Effector memory CD4-positive, alpha-beta T cell (primary cell): ENCODE measurements at places on chromosomes 2 and 18.

DNA sequence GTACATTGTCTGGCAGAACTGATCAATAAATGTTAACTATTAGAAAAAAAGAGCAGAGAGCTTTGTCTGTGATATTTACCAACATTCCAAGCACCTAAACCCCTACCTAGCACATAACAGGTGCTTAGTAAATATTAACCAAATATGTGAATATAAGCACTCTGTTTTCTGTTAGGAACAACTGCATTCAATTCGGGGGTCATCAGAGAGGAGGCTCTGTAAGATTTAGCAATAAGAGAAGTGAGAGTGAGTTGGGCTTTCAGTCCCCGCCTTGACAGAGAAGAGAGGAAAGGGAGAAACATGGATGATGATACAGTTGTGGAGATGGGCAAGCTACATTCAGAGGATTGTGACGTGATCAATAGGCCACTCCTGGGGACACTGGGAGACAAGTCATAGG is 47.7 kb downstream of the MYOM1 start:
- no peak overlapping the region for H3K27ac ChIP-seq
- H3K4me1 ChIP-seq: no peaks in the 10 kb centered on the region
- DNase-seq: no peak
- H3K4me3 ChIP-seq: no peak overlapping the region

GRCh38 chr2:81550277-81550676 is 1245.7 kb upstream of the LRRTM1 start:
- no peak for DNase-seq
- H3K4me1 ChIP-seq: no peaks in the 10 kb centered on the region
- H3K27me3 ChIP-seq: no peaks in the 10 kb centered on the region
- no peaks in the 10 kb centered on the region for H3K36me3 ChIP-seq
- no peak overlapping the region for H3K4me3 ChIP-seq
- H3K27ac ChIP-seq: no peak overlapping the region

GRCh38 chr2:96895746-96896651 is 26.1 kb upstream of the SEMA4C start:
- H3K36me3 ChIP-seq: no peaks in the 10 kb centered on the region
- H3K4me1 ChIP-seq: peaks cover 34% of the 10 kb centered on the region
- no peaks in the 10 kb centered on the region for H3K27me3 ChIP-seq
- H3K4me3 ChIP-seq: no peak overlapping the region

GRCh38 chr2:231387904-231388724 is 7.4 kb upstream of the B3GNT7 start:
- H3K27me3 ChIP-seq: no peaks in the 10 kb centered on the region
- no peak overlapping the region for H3K4me3 ChIP-seq
- H3K4me1 ChIP-seq: no peaks in the 10 kb centered on the region
- H3K36me3 ChIP-seq: no peaks in the 10 kb centered on the region
- DNase-seq: no peak

DNA sequence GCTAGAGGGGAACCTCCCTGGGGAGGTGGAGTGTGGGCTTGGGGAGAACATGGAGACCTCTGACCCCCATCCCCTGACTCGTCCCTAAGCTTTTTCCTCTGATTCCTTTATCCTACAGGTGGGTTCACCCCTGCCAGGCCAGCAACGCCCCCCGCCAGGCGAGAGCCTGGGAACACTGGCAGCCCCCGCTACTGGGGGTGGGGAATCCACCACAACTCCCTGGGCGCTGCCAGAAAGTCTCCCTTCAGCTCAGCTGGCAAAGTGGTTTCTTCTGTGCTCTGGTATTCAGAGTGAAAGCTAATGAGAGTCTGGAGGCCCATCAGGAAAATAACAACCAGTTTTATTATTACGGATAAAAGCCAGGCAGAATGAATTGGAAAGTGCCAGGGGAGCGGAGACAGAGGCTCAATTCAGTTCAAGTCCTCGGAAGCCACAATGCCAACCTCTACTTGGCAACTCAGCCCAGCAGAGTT is 2.8 kb downstream of the DIPK1C start:
- H3K27ac ChIP-seq: no peak overlapping the region
- peaks cover 30% of the 10 kb centered on the region for H3K27me3 ChIP-seq
- no peak overlapping the region for H3K4me3 ChIP-seq
- no peaks in the 10 kb centered on the region for H3K36me3 ChIP-seq
- DNase-seq: no peak
